ENCODE measurements at places on chromosomes 3 and 15. TPM values are rescaled to one million over a fixed set of nuclear protein-coding genes. Genes with fewer than 3 reads are reported as not detected.

Gene QTRT2
- 10.8 TPM for total RNA-seq

GRCh38 chr15:70763950-70764730, 782 bp upstream of the UACA start:
- DNase-seq, result no peak

DNA sequence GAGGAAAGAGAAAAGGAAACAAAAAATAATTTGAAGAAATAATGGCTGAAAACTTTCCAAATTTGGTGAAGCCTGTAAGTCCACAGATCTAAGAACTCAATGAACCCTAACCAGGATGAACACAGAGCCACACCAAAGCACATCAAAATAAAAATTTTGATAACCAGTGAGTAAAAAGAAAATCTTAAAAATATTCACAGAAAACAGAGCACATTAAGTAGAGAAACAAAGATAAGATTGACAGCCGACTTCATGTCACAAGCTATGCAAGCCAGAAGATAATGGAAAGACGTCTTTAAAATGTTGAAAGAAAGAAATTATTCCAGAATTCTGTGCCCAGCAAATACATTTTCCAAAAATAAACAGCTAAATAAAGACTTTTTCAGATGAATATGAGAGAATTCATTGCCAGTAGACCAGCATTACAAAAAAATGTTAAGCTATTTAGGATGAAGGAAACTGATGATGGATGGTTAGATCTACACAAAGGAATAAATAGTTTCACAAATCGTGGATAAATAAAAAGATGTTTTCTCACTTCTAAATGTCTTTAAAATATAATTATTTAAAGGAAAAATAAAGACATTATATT, 140.2 kb upstream of the SKOR1 start:
- no peak for DNase-seq

Gene MED12L
- 0.15 TPM for total RNA-seq

DNA sequence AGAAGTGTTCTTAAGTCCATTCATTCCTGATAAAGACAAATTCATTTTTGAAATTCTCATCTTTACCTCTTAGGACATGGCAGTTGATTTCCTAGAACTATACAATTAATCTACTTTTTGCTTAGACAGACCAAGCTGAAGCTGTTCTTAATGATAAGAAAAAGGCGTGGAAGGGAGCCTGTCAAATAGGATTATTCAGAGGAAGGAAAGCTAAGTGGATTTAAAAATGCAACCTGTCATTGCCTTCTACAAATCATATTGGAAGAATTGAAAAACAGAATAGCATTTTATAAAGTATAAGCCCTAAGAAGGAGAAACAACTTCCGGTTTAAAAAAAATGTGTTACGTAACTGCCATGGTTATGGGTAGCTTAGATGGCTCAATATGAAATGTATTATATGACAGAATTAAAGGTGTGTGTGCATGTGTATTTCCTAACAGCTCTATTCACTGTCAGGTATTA, 81.2 kb upstream of the RAP2B start:
- no peak for DNase-seq

GRCh38 chr15:99467853-99468464, 97.8 kb upstream of the MEF2A start:
- peak; percentile 5 for DNase-seq

DNA sequence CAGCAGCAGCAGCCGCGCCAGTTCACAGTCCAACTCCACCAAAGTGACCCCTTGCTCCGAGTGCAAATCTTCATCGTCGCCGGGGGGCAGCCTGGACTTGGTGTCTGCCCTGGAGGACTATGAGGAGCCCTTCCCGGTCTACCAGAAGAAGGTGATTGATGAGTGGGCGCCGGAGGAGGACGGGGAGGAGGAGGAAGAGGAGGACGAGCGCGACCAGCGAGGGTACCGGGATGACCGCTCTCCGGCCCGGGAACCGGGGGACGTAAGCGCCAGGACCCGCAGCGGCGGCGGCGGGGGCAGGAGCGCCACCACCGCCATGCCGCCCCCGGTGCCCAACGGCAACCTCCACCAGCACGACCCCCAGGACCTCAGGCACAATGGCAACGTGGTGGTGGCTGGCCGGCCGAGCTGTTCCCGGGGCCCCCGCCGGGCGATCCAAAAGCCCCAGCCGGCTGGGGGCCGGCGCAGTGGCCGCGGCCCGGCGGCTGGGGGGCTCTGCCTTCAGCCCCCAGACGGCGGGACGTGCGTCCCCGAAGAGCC, 224.1 kb upstream of the IL12A start:
- peak; percentile 88 for DNase-seq

DNA sequence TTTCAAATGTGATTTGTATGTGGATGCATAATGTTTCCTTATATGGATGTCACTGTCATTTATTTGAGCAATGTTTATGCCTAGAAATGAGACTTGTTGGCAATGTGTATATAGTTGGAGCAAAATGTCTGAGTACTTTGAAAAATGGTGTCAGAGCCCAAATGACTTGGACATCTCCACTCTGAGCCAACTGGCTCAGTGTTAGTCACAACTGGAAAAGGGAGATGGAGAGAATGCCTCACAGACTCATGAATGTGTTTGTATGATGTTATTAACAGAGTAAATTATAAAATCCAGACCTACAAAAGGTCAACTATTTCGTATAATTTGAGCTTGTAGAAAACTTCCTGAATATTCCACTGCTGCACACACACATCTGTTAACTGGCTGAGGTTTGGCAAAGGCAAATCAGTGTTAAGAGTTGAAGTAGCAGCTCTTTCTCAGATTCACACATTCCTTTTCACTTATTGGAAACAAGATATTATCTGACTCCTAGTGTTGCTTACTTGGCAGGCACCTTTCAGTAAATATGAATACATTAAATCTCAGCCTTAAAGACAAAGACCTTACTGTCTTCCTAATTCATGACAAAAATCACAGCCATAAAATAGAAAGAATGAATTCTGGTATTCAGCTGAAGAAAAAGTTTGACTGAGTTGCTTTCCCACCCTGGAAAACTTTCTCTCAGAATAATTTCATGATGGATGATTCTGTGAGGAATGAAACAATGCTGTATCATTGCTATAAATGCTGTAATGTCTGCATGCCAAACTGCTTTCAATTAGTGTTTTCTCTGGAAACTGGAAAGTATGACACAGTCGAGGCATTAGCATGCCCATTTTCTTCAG, 27.0 kb downstream of the ADIPOQ start:
- no peak for DNase-seq

Gene EPHA6
- total RNA-seq, result not detected

- peak; percentile 83 for DNase-seq
These were observed 114.0 kb downstream of the RFTN1 start for GRCh38 chr3:16399473-16399872.

DNA sequence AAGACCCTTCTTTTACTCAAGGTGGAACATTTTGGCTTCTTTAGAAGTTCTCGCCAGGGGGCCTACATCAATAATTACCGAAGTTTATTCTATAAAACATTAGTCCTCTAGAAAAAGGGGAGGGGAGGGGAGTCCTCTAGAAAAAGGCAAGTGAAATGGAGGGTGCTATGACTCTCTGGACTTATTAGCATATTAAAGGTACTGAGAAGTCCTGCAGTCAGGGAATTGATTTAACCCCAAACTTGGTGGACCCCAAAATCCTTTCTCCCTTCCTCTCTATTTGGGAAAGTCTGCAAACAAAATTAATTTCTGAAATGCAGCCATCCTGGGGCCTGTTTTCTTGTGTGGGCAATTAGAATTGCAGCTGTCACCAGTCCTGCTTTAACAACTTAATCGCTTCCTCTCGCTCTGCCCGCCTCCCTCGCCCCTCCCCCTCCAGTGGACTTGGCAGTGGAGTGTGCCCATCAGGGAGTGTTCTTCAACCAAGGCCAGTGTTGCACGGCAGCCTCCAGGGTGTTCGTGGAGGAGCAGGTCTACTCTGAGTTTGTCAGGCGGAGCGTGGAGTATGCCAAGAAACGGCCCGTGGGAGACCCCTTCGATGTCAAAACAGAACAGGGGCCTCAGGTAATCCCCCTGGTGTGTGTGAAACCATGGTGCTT, 18.9 kb upstream of the LRRK1 start:
- DNase-seq, result no peak

Gene ADCY5
- 1.3 TPM for total RNA-seq

Gene SLC22A14
- 0.45 TPM for total RNA-seq

GRCh38 chr15:39728845-39729244, 53.8 kb downstream of the FSIP1 start:
- DNase-seq, result no peak

Gene KLF15
- 22.0 TPM for total RNA-seq

Gene TMIE
- total RNA-seq, result 0.46 TPM

DNA sequence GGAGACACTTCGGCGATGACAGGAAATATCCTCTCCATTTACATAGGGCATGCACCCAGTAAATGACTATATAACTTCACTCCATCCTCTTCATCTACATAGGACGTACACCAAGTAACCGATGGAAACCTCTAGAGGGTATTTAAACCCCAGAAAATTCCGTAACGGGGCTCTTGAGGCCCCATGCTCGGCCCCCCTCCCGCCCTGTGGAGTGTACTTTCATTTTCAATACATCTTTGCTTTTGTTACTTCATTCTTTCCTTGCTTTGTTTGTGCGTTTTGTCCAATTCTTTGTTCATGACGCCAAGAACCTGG, 7.5 kb upstream of the FAM107A start:
- no peak for DNase-seq

Gene CPEB1
- total RNA-seq, result 2.9 TPM

Gene C3orf22
- not detected for total RNA-seq

- DNase-seq, result no peak
These were observed 264.0 kb upstream of the DPH6 start for GRCh38 chr15:35810007-35810406.

Gene TMEM207
- not detected for total RNA-seq

- no peak for DNase-seq
These were observed 245.5 kb downstream of the EPHB1 start for GRCh38 chr3:135040321-135041240.

DNA sequence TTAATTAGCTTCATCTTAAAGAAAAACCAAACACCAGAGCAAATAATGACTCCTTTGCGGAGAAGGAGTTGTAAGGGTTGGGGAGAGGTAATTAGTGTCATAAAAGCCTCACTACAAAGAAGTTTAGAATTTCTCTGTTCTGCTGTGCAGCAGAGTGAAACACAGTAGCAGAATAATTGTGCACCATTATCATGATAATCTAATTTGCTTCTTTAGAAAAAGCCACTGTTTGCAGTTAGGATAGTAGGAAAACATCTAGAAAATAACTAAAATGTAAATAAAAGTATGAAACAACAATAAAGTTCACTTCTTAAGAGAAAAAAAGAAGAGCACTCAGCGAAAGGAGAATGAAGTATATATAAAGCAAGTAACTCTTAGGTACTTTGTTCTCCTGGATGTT, 5.5 kb downstream of the SHOX2 start:
- no peak for DNase-seq

DNA sequence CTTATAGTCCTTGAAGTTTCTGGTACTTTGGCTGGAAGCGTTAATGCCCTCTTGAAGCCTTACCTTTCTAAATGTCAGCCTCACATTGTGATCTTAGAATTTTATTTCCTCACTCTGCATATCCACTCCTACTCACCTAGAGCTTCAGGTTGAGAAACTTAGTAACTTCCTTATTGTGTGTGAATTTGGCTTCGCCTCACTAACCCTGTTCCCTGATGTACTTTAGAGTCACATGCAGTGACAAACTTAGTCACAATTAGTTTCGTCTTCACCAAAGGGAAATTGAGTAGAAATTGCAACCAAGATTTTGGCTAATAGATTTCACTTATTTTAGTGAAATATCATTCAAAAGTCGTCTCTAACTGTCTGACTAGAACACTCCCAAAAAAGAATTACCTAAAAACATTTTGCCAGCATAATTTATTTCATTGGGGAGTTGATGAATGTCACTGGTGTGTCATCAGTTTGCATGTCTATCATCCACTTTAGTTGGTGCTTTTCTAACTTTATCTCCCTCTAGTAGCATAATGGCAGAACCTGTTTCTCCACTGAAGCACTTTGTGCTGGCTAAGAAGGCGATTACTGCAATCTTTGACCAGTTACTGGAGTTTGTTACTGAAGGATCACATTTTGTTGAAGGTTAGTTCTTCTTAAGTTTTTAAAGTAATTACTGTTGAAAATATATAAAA, 960 bp downstream of the MFN1 start:
- DNase-seq, result no peak

DNA sequence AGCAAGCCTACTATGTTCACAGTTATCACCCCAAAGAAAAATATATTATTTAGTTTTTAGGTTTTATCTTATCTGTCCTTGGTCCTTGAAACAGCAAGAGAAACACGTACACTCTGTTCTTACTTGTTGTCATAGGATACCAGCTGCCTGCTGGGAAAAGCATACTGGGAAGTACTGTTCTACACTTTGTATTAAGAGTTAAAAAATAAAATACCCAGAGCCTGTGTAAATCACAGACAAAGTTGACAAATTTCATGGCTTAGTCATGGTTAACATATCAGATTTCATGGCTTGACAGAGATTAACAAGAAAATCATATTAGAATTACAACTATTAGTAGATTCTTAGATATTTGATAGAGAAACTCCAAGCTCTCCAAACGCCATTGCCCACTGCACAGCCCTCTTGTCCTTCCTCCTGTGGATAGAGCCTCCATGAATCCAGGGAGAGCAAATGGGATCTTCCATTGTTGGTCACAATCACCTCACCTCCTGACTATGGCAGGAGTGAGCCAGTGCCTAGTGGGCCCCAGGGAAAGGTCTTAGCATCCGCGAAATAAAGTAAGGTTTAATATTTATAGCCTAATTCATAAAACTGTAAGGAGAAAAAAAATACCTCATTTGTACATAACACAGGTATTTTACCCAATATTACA, 128.1 kb upstream of the WNT5A start:
- no peak for DNase-seq

DNA sequence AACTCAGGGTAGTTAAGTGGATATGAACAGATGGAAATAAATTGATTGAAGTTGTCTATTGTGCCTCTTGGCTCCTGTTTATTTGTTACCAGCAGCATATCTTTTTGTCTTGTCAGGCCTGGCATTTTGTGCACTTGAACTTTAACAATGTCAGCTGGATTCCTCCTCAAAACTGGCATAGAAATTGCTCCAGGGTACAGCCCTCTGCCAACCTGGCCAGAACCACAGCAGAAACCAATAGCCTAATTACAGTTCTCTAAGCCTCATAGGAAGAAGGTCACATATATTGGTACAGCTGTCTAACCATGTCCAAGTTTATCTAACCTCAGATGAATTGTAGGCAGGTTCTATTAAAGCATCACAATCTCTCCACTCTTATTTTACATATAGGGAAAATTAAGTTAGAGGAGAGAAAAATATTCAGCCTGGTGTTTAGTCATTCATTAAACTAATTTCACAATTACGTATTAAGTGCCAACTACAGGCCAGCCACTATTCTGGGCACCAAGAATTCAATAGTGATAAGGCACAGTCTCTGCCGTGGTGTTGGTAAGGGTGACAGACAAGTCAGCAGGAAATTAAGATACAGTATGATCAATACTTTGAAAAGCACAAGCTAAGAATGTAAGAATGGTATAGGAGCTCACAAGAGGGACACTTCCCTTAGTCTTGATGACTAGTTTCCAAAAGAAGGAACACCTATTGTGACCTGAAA, 452.9 kb upstream of the NECTIN3 start:
- DNase-seq, result no peak

GRCh38 chr15:77548589-77549557, 83.8 kb downstream of the LINGO1 start:
- no peak for DNase-seq

Gene MESP2
- 0.45 TPM for total RNA-seq

GRCh38 chr3:172186607-172187006, 147.2 kb downstream of the FNDC3B start:
- no peak for DNase-seq

Gene LHFPL4
- 0.16 TPM for total RNA-seq

All from lower leg skin (tissue), 4 donors.